Left cardiac atrium (tissue), 4 donors: ENCODE measurements at places on chromosomes 3 and 15.

- no peak for DNase-seq
Observed at GRCh38 chr15:85563328-85563727, 182.9 kb downstream of the AKAP13 start.

- no peak for DNase-seq
Observed at GRCh38 chr15:74269362-74270035, 33.4 kb downstream of the CCDC33 start.

DNA sequence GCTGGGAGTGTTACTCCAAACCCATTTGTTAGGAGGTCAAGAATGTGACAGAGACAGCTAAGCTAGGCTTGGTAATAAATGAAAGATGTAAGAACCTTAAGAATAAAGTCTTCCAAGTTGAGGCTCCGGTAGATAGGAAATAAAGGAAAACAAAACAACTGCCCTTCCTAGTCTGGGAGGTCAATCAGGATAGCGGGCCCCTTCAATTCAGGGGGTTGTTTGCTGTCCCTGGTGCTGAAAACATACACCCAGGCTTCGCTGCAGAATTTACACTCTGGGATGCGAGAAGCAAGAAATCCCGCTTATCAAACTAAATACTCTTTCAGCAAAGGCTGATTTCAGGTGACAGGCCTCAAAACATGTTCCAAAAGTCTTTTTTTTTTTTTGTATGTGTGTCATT is 393.4 kb downstream of the NTRK3 start:
- DNase-seq: no peak

DNA sequence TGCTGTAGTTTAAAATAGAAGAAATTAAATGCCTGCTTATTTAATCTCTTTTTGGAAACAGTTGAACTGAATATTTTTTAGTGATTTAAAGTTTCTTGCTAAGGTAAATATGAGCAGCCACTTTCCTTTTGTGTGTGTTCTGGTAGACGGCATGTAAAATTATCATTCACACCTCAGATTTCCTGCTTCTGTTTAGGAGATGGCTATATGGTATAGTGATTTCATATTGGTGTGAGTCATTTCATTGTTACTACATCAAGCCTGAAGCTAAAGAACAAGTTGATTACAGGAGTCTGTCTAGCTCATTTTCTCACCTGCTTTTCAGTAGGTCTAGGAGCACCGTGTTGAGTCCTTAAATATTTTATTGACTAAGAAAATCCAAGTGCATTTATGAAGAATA is 2.2 kb downstream of the LRCH3 start:
- no peak for DNase-seq

GRCh38 chr3:8776406-8776805 is 7.0 kb upstream of the OXTR start:
- no peak for DNase-seq

- no peak for DNase-seq
Observed at GRCh38 chr3:177525414-177525813, 328.1 kb upstream of the TBL1XR1 start.

DNA sequence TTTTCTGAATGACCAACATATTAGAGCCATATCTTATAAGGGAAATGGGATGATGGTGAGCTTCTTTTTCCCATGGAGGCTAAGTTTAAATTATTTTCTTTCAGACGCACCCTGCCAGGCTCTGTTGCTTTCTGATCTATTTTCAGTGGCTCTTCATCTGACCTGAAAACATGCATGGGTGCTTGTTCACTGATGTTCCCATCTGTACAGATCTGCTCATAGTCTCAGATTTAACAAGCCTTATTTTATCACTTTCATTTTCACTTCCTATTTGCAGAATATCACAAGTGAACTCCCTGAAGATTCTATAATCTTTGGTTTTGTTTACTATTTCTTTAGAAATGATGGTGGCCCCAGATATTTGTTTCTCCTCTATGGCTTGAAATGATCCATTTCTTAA is 31.1 kb upstream of the SUCLG2 start:
- DNase-seq: no peak

GRCh38 chr3:12182687-12183441 is 24.2 kb upstream of the TIMP4 start:
- no peak for DNase-seq

GRCh38 chr3:24853685-24854490 is 359.2 kb upstream of the THRB start:
- no peak for DNase-seq

DNA sequence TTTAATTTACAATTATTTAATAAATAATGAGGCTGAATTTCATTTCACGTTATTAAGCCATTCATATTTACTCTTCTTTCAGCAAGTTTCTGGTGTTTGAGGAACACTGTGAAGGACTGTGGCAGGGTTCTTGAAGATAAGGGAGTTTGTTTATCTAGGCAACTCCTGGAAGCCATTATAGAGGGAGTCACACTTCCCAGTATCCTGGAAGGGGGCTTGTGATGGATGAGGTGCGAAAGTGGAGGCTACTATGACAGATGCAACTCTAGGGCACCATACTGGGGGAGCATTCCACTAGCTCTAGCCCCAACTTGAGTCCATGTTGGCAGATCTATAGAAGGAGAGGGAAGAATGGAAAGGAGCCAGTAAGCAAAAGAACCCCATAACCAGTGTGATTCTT is 14.4 kb downstream of the CNOT10 start:
- DNase-seq: no peak

DNA sequence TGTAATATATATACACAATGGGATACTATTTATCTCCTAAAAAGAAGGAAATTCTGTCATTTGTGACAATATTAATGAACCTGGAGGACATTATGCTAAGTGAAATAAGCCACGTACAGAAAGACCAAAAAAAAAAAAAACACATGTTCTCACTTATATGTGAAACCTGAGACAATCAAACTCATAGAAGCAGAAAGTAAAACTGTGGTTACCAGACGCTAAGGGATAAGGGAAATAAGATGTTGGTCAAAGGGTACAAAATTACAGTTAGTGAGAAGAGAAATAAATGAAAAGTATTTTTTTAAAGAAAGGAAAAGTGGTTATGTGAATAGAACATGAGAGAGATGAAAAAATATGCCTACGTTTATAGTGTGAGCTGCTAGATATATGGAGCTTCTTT is 101.1 kb downstream of the CPNE4 start:
- DNase-seq: no peak

GRCh38 chr3:88263417-88264100 is 113.8 kb downstream of the C3orf38 start:
- no peak for DNase-seq

- no peak for DNase-seq
Observed at GRCh38 chr3:108301695-108302404, 5.5 kb downstream of the HHLA2 start.

DNA sequence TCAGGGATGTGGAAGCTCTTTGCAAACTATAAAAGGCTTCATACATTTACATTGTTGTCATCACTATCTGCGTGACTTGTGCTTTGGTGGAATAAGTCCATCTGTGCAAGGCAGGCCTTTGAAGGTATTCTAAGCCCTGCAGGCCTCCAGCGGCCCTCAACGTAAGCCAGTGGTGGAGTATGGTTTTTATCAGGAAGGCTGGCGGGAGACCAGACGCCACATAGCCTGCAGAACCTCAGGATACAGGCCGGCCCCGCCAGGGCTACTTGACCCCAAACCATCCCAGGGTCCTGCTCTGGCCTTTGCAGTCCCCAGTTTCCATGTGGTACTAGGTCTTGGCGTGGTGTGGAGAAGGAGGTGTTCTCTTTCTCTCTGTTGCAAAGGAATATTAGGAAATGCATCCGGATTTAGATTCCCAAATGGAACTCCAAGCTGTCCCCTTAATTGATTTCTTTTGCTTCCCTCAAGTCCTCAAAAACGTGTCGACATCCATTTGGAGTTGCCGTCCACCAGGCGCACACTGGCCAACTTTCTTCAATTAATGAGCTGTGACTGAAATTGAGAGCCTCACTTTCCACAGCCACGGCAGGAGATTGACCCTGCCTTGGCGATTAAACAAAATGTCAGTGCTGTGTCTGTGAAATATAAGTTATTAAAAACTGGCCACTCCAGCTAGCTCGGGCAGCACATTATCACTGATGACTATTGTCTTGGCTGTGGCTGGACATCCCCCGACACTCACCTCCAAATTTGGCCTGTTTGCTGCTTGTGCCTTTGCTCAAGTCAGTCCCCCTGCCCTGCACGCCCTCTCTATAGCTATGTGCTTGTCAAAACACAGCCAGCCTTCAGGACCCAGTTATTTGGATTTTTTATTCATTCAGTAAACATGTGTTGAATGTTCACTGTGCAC is 239.8 kb upstream of the TLE3 start:
- DNase-seq: no peak

DNA sequence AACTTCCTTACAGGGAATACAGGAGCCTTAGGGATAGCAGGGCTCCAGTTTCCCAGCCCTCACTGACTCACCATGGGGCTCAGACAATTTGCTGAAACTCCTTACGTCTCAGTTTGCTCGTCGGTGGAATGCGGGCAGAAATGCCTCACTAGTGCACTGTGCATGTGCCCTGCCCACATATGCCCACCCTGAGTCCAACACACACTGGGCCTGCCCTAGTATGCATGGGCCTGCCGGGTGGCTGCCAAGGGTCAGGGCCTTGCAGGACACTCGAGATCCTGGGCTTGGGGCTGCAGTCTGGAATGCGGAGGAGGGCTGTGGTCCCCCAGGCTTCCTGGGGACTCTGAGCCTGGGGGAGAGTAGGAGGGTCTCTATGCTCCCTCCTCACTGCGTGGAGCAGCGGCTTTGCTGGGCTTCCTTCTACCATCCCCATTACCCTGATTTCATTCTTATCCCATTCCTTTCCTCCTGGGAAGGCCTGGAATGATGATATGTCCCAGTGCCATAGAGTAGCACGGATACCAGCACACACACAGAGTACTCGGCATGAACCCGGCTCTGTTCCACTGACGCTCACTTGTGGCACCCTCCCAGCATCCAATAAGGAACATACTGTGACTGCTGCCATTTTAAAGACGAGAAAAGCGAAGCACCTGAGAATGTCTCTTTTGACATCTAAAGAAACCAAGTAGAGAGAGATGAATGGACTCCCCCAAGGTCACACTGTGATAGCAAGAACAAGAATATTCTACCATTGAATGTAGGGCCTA is 124.2 kb downstream of the ASB7 start:
- no peak for DNase-seq

GRCh38 chr15:62469478-62469873 is 304.4 kb upstream of the C2CD4B start:
- no peak for DNase-seq

GRCh38 chr3:58034738-58035523 is 26.7 kb downstream of the FLNB start:
- DNase-seq: no peak

GRCh38 chr3:117298273-117298672 is 588.7 kb downstream of the TUSC7 start:
- DNase-seq: no peak

GRCh38 chr3:17775073-17775472 is 32.6 kb upstream of the TBC1D5 start:
- DNase-seq: no peak

DNA sequence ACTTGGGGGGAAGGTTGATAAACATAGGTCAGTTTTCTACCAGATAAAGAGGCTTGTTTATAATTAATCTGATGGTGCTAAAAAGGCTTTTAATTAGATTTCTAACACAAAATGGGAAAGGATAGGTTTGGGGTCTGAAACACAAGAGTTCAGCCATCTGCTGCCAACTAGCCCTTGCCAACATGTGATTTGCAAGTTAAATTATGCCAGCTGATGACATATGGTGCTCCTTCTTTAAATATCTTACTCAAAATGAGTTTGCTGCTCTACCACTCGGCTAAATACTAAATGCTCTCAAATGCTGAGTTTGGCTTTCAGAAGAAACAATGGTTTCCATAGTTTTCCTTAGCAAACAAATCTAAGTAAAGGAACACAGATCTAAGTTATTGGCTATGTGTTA is 557.8 kb upstream of the CCDC54 start:
- no peak for DNase-seq

- peak; percentile 49 for DNase-seq
Observed at GRCh38 chr15:81304226-81304625, 19.7 kb downstream of the STARD5 start.

- DNase-seq: peak; percentile 39
Observed at GRCh38 chr3:186035277-186035676, 73.6 kb downstream of the ETV5 start.

GRCh38 chr3:183519891-183520290 is 35.6 kb downstream of the KLHL6 start:
- DNase-seq: no peak

- DNase-seq: no peak
Observed at GRCh38 chr15:34154725-34155204, 52.9 kb downstream of the PGBD4 start.

GRCh38 chr3:173814809-173815208 is 417.3 kb downstream of the NLGN1 start:
- DNase-seq: no peak

GRCh38 chr3:193660698-193661411 is 67.8 kb downstream of the OPA1 start:
- no peak for DNase-seq

- no peak for DNase-seq
Observed at GRCh38 chr15:47711655-47712054, 5.7 kb upstream of the SEMA6D start.

GRCh38 chr3:184236033-184236410 is 6.6 kb downstream of the VWA5B2 start:
- no peak for DNase-seq

- no peak for DNase-seq
Observed at GRCh38 chr3:44926921-44927320, 49.1 kb downstream of the ZDHHC3 start.

GRCh38 chr3:58101499-58102389 is 93.5 kb downstream of the FLNB start:
- DNase-seq: no peak

DNA sequence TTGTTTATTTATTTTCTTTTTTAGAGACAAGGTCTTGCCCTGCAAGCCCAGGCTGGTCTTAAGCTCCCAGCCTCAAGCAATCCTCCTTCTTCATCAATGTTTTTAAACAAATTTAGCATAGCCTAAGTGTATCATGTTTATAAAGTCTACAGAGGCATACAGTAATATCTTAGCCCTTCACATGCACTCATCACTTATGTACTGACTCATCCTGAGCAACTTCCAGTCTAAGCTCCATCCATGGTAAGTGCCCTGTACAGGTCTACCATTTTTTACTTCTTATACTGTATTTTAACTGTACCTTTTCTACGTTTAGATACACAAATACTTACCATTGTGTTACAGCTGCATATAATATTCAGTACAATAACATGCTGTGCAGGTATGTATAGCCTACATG is 860.0 kb downstream of the FHIT start:
- DNase-seq: no peak

DNA sequence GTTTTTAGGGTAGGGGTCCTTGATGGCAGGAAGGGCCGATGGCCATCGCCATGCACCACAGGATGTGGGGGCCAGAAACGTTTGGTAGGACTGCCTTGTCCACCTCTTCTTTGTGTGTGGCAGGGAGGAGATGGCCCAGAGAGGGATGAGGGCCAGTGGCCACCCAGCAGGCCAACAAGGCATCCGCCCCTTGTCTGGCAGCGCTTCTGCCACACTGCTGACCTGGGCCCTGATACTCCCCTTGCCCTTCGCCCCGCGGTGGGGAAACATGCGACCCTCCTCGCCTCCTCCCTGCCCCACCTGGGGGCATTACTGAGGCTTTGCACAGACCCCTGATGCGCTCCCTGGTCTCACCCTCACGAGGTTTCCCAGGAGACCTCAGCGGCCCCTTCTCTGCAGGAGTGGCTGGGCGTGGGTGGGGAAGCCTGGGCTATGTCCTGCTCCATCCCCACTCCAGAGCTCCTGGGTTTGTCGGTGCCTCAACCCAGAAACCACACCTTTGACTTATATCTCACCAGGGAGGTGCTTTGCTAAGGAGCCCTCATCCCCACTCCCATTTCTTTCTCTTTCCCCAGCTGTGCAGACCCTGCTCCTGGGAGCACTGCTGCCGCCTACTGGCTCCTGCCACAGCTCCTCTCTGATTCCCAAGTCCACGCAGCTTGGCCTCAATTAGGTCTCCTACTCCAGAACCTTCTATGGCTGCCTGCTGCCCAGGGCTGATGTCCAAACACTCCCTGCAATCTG is 38.7 kb downstream of the FEM1B start:
- DNase-seq: no peak
